Stimulated activated CD4-positive, alpha-beta T cell treated with anti-CD3 and anti-CD28 coated beads, Interleukin-4, amount 100 ng/mL, for 48 hours (primary cell): ENCODE measurements at places on chromosomes 7 and 10.
A peak's percentile ranks its signal among the peaks of the same experiment; 100 is the strongest.

GRCh38 chr10:5975641-5976473, 1.5 kb downstream of the IL15RA start:
- DNase-seq: peak; percentile 35

DNA sequence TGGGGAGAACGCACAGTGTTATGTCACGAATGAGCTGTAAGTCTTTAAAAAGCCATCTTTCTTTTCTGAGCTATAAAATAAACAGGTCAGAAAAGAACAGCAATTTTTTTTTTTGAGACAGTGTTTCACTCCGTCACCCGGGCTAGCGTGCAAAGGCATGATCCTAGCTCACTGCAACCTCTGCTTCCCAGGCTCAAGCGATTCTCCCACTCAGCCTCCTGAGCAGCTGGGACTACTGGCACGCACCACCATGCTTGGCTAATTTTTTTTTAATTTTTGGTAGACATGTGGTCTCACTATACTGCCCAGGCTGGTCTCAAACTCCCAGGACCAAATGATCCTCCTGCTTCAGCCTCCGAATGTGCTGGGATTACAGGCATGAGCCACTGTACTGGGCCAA, 58.6 kb downstream of the PPP1R3C start:
- no peak for DNase-seq

- DNase-seq: no peak
These were observed 584.4 kb downstream of the TCERG1L start for GRCh38 chr10:130726996-130727725.

- DNase-seq: no peak
These were observed 74.4 kb downstream of the METTL2B start for GRCh38 chr7:128550920-128551319.

- DNase-seq: no peak
These were observed 33.9 kb upstream of the MKX start for GRCh38 chr10:27779462-27780015.

GRCh38 chr10:75599875-75600648, 168.6 kb downstream of the LRMDA start:
- DNase-seq: no peak

DNA sequence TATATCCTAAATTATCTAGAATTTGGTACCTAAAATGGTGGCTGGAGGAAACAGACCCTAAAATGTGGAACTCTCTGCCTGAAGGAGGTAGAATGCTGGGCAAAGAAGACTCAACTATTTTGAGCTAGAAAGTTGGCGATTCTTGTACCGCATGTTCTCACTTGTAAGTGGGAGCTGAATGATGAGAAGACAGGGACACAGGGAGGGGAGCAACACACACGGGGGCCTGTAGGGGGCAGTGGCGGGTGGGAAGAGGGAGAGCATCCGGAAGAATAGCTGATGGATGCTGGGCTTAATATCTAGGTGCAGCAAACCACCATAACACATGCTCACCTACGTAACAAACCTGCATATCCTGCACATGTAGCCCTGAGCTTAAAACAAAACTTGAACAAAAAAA, 250.6 kb downstream of the CALN1 start:
- no peak for DNase-seq

DNA sequence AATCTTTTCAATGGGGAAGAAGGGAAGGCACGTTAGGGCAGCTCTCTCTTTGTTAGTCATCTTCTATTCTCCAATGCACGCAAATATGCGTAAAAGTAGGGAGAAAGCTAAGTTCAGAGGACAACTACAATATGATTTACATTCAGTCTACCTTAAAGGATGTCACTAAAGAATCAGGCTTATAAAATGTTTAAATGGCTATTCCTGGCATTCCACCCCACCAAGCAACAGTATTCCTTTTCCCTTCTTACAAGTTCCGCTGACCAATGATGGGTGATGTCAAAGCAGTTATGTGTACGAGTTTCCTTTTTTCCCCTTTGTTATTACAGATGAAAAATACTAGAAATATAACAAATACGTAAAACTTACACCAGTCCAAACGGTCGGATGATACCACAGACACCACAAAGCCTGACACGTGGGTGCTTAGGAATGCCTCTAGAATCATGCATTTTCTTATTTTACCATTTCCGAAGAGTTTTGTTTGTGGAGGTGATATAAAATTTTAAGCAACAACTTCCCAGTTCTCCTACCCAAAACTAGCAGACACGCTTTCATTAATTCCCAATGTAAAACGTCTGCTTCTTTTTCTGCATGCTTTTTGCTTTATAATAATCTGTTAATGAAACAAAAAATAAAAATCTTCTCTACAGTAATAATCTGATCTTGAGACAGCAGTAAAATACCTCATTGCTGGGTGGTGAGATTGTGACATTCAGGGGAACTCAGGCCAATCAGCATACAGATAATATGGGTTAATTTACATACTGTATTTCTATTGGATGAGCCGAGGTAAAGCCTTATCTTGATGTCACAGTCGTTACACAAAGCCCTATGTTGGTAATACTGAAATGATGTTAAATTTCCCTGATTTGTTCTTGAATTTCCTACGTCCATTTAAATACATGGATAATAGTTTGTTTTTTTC, 708 bp upstream of the GPR85 start:
- no peak for DNase-seq

DNA sequence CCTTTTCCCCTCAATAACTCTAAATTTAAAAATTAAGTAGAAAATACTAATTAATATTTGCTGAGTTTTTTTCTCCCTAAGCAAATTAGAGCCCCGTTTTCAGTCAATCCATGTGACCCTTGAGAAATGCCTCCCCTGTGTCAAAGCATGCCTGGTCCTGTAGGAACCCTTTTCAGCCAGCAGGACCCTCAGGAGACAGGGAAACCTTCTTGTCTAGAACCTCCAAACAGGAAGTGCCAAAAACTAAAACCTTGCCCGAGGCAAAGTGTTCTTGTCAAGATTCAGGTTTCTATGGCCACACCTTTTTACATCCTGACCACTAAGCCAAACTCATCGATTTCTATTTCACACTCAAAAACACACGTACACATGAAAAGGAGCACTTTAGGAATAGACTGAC, 60.1 kb upstream of the NFE2L3 start:
- no peak for DNase-seq

- no peak for DNase-seq
These were observed 168.0 kb upstream of the RHEB start for GRCh38 chr7:151687523-151688235.

DNA sequence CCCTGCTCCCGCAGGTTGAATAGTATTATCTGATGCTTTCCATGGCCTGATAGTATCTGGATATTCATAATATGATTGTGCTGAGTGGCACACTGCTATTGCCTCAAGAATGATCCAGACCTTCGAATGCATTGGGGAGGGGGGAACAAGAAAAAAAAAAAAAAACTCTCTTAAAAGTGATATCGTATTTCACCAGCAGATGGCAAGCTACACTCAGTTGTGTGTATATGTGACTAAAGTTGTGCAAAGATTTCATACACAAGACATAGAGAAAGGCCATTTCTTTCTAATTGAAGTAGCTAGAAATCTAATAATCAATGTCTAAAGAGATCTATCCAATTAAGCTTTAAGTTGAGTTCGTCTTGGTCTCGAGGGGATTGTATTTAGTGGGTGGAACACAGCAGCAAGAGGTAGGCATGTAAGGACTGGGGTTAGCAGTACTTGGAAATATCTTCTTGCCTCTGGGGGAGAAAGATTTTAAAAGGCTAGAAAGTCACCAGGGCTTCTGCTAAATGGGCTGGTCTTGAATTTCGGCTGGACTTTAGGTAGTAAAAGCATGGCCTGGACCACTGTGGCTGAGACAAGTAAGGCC, 15.3 kb downstream of the SFRP4 start:
- DNase-seq: no peak

DNA sequence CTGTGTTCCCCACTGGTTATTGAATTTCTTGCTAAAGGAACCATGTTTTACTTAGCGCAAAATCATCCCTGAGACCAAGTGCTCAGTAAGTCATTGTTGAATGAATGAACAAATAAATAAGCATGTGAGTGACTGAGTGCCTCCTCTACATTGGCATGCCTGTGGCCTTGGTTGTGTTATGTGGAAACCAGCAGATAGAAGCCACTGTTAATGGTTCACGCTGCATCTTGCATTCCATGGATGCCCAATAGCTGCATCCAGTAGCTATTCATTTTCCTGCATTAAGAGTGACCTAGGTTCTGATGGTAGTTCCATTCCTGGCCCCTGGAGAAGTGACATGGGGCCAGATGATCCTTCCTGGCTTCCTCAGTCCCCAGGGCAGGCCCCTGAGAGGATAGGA, 113.3 kb upstream of the BMPER start:
- no peak for DNase-seq

- DNase-seq: peak; percentile 76
These were observed 512 bp downstream of the OSBPL3 start for GRCh38 chr7:24979470-24979862.

GRCh38 chr10:59333701-59334100, 28.6 kb downstream of the FAM13C start:
- DNase-seq: no peak

DNA sequence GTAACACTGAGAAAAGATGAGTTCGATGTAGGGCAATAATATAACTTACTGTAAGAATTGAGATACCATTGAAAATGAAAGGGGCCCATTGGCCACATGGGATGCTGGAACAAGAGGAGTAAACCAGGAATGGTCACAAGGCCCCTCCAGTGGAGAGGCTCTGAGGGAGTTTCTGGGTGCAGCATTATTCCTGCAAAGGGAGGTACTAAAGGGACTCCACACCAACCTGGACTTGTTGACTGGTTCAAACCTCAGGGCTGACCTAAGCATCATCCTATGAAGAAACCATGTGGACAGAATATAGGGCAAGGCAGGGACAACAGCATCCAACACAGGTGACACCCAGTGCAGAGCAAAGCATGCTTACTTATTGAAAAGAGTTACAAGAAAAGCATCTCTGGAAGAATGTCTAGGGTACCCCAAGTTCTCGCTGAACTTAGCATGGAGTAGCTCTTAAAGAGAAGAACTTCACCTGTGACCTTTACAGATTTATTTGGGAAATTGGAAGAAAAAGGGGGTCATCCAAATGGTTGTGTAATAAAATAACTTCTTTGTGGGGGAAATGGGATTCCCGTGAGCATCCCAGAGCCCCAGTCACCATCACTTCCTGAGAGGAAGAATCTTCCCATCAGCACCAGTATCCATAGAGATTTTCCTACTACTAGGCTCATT, 34.7 kb downstream of the PRSS2 start:
- no peak for DNase-seq

DNA sequence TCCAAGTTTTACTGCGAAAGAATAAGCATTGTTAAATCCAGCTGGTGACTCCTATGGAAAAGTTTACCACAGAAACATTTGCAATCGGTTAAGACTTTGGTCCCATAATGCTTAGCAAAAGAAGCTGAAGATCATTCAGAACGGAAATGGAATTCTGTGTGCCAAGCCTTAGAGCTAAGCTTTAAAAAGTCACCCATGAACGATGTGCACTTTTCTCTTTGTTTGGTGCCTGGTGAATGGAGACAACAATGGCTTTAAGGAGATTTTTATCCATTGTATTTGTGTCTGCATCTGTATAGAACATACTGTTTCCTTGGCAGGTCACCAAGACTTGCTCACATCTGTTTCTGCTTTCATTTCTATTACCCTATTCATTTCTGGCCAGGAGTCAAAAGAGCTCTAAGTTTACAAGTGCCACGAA, 26.3 kb upstream of the COL1A2 start:
- DNase-seq: no peak

- DNase-seq: peak; percentile 44
These were observed 116.8 kb downstream of the ABLIM1 start for GRCh38 chr10:114541081-114541796.

DNA sequence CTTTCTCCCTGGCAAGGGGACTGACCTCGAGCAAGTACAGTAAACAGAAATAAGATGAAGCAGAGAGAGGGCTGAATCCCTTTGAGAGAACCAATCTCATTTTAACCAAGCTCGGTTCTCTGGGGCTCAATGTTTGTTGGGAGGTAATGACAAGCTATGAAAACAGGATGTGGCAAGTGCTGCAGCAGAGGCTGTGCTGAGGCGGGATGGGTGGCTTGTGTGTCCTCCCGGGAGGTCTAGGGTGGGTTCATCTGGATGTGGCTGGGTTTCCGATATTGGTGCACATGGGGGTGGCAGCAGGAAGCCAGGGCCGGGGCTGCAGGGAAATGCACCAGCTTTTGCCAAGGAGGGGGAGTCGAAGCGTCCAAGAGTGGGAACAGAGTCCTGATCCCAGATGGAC, 84.5 kb downstream of the AOAH start:
- DNase-seq: no peak
